ENCODE measurements at places on chromosomes 7 and 10. TPM values are rescaled to one million over a fixed set of nuclear protein-coding genes. Genes with fewer than 3 reads are reported as not detected.

Gene RET
- total RNA-seq, result 0.23 TPM

Gene MACC1
- 0.50 TPM for total RNA-seq

Gene ZNF438
- total RNA-seq, result 3.1 TPM

Gene ADAMTS14
- 2.5 TPM for total RNA-seq

Gene SFRP5
- not detected for total RNA-seq

Gene NPFFR1
- total RNA-seq, result not detected

Gene NUTM2A
- total RNA-seq, result 0.46 TPM

Gene TBC1D12
- 15.5 TPM for total RNA-seq

Gene C7orf33
- not detected for total RNA-seq

Gene KAT6B
- 34.0 TPM for total RNA-seq

Gene LLCFC1
- not detected for total RNA-seq

Gene C10orf95
- total RNA-seq, result not detected

Gene CDH23
- 0.13 TPM for total RNA-seq

Gene LRRTM3
- not detected for total RNA-seq

Gene UBE2D4
- total RNA-seq, result 14.6 TPM

Gene C7orf57
- not detected for total RNA-seq

Gene NEUROD6
- not detected for total RNA-seq

Gene UTF1
- not detected for total RNA-seq

Gene CALCR
- total RNA-seq, result not detected

All from smooth muscle cell of the pulmonary artery (primary cell).